ENCODE measurements at places on chromosomes 6 and 20. TPM values are rescaled to one million over a fixed set of nuclear protein-coding genes. Genes with fewer than 3 reads are reported as not detected.

The ELOVL2 gene
- 12.8 TPM for total RNA-seq

The ULBP1 gene
- 0.43 TPM for total RNA-seq

The ADTRP gene
- 1.5 TPM for total RNA-seq

The C6orf52 gene
- total RNA-seq, result not detected

The FERMT1 gene
- total RNA-seq, result 0.39 TPM

The MAP3K5 gene
- total RNA-seq, result 7.8 TPM

The NEU1 gene
- 34.7 TPM for total RNA-seq

The KCNK5 gene
- 8.3 TPM for total RNA-seq

DNA sequence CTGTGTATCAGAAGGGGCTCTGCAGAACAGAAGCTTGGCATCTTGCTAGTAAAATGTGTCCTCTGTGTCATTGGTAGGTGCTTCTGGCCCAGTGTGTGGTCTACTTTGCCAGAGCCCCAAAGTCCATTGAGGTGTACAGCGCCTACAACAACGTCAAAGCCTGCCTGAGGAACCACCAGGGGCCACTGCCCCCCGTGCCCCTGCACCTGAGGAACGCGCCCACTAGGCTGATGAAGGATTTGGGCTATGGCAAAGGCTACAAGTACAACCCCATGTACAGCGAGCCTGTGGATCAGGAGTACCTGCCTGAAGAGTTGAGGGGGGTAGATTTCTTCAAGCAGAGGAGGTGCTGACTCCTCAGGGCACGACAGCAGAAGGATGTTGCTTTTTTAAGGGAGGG is 19.7 kb downstream of the WRNIP1 start:
- H3K4me1 ChIP-seq, result no peaks in the 10 kb centered on the region
- peaks cover 4% of the 10 kb centered on the region for H3K36me3 ChIP-seq
- no peak for DNase-seq
- no peak overlapping the region for H3K27ac ChIP-seq
- H3K27me3 ChIP-seq, result no peaks in the 10 kb centered on the region

DNA sequence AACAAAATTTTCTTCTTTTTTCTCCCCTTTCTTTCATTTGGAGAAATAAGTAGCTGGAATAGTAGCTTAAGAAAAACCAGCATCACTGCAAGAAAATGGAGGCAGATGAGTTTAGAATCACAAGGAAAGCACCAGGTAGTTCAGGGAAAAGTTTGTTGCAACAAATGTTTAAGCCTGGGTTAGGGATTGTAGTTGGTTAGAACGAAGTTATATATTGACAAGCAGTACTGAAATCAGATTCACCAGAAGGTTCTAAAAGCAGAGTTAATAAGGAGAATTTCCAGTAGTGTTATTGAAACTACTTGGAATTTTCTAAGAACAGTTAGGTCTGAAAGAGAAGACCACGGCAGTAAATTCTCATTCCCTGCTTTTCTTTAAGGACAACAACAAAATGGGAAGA is 70.2 kb downstream of the BMP2 start:
- no peaks in the 10 kb centered on the region for H3K4me1 ChIP-seq
- H3K27ac ChIP-seq, result no peak overlapping the region
- DNase-seq, result no peak
- H3K4me3 ChIP-seq, result no peak overlapping the region

DNA sequence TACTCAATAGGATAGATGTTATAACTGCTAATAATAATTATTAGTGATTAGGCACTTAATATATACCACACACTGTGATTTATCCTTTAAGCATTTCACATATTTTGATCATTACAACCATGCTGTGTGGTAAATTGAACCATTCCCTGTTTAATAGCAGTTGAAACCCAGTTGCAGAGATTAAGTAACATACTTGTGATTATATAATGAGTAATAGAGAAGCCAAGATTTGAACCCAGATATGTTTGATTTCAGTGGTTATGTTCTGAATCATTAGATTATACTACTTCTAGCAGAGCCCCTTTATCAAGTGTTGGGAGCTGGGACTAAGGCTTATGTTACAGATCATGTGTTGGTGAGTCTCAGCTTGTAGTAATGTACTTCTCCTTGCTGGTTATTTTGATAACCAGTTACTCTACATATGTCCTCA is 44.1 kb downstream of the STK4 start:
- no peaks in the 10 kb centered on the region for H3K27me3 ChIP-seq
- no peaks in the 10 kb centered on the region for H3K36me3 ChIP-seq
- peaks cover 5% of the 10 kb centered on the region for H3K4me1 ChIP-seq
- DNase-seq, result no peak
- H3K27ac ChIP-seq, result no peak overlapping the region

GRCh38 chr6:17820055-17820454 is 113.3 kb upstream of the NUP153 start:
- H3K27me3 ChIP-seq, result no peaks in the 10 kb centered on the region
- no peak for DNase-seq
- no peaks in the 10 kb centered on the region for H3K36me3 ChIP-seq

DNA sequence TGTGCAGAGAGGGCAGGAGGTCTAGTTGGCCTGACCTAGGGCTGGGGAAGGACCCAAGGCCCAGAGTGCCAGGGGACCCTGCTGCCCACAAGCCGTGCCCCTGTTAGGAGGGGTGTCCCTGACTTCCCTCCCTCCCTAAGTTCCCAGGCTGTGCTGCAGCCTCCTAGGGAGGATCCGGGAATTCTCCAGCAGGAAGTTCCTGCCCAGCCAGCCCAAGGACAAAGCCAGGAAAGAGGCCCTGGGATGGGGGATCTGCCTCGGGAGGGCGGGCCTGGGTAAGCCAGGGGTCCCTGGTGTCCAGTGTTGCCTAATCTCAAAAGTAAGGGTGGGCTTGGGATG is 9.3 kb upstream of the BAK1 start:
- H3K4me3 ChIP-seq, result no peak overlapping the region
- no peak overlapping the region for H3K27ac ChIP-seq
- H3K36me3 ChIP-seq, result no peaks in the 10 kb centered on the region

- H3K4me3 ChIP-seq, result no peak overlapping the region
- H3K36me3 ChIP-seq, result peaks cover 27% of the 10 kb centered on the region
- peak overlapping the region; percentile 6 for H3K27ac ChIP-seq
- peak; percentile 58 for DNase-seq
- H3K27me3 ChIP-seq, result no peaks in the 10 kb centered on the region
- H3K4me1 ChIP-seq, result no peaks in the 10 kb centered on the region
These were observed 41.8 kb downstream of the DSTN start for GRCh38 chr20:17611540-17612286.

DNA sequence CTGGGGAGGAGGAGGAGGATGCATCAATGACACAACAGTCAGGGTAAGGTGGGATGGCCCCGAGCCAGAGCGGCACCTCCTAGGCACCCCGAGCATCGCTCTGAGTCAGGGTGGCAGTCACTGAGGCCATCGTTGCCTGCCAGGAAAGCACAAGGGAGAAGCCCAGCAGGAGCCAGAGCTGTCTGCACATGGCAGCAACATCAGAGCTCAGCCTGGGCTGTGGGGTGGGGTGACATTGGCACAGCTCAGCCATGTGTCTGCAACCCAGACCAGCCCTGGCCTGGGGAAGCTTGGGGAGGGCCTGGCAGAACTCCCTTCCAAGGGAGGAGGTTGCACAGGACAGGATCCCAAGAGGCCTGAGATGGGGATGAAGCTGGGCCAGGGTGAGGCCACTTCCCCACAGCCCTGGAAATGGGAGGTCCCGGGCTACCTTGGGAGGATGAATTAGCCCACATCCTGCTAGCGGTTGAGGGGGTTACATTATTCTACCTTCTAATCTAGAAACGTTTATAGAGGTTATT is 255.6 kb downstream of the MAFB start:
- H3K4me3 ChIP-seq, result no peak overlapping the region
- no peaks in the 10 kb centered on the region for H3K4me1 ChIP-seq
- no peak for DNase-seq
- H3K27me3 ChIP-seq, result no peaks in the 10 kb centered on the region
- no peaks in the 10 kb centered on the region for H3K36me3 ChIP-seq
- no peak overlapping the region for H3K27ac ChIP-seq

GRCh38 chr6:44076356-44077213 is 50.7 kb downstream of the MRPL14 start:
- no peaks in the 10 kb centered on the region for H3K36me3 ChIP-seq
- no peaks in the 10 kb centered on the region for H3K27me3 ChIP-seq
- H3K27ac ChIP-seq, result no peak overlapping the region
- H3K4me1 ChIP-seq, result no peaks in the 10 kb centered on the region
- H3K4me3 ChIP-seq, result no peak overlapping the region

- no peaks in the 10 kb centered on the region for H3K4me1 ChIP-seq
- no peak overlapping the region for H3K27ac ChIP-seq
- no peak overlapping the region for H3K4me3 ChIP-seq
- no peaks in the 10 kb centered on the region for H3K27me3 ChIP-seq
- no peaks in the 10 kb centered on the region for H3K36me3 ChIP-seq
- no peak for DNase-seq
These were observed 12.2 kb downstream of the RBM24 start for GRCh38 chr6:17293395-17293794.

GRCh38 chr6:82068721-82069120 is 178.8 kb downstream of the IBTK start:
- no peaks in the 10 kb centered on the region for H3K36me3 ChIP-seq
- H3K27ac ChIP-seq, result no peak overlapping the region
- DNase-seq, result no peak
- H3K27me3 ChIP-seq, result no peaks in the 10 kb centered on the region

- H3K36me3 ChIP-seq, result no peaks in the 10 kb centered on the region
- H3K4me3 ChIP-seq, result no peak overlapping the region
- H3K4me1 ChIP-seq, result peaks cover 57% of the 10 kb centered on the region
- no peak for DNase-seq
- H3K27ac ChIP-seq, result peak overlapping the region; percentile 9
These were observed 111.8 kb downstream of the QKI start for GRCh38 chr6:163526346-163526745.

GRCh38 chr6:153962555-153962954 is 76.5 kb upstream of the OPRM1 start:
- no peaks in the 10 kb centered on the region for H3K4me1 ChIP-seq
- no peaks in the 10 kb centered on the region for H3K36me3 ChIP-seq
- no peak for DNase-seq
- no peak overlapping the region for H3K27ac ChIP-seq
- no peaks in the 10 kb centered on the region for H3K27me3 ChIP-seq

DNA sequence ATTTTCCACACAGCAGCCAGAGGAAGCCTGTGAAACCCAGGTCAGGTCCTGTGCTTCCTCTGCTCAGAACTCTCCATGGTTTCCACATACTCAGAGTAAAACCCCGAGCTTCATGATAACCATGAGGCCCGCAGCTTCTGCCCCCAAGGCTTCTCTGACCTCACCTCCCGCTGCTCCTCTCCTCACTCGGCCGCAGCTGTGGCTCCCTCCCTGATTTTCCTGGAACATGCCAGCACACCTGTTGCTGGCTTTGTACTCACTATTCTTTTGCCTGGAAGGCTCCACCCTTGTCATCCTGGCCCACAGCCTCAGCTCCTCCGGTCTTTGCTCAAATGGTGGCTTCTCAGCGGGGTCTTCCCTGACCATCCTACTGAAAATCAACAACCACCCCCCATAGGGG is 341.7 kb downstream of the PREX1 start:
- H3K4me3 ChIP-seq, result no peak overlapping the region
- no peaks in the 10 kb centered on the region for H3K27me3 ChIP-seq
- H3K4me1 ChIP-seq, result no peaks in the 10 kb centered on the region
- H3K36me3 ChIP-seq, result no peaks in the 10 kb centered on the region

DNA sequence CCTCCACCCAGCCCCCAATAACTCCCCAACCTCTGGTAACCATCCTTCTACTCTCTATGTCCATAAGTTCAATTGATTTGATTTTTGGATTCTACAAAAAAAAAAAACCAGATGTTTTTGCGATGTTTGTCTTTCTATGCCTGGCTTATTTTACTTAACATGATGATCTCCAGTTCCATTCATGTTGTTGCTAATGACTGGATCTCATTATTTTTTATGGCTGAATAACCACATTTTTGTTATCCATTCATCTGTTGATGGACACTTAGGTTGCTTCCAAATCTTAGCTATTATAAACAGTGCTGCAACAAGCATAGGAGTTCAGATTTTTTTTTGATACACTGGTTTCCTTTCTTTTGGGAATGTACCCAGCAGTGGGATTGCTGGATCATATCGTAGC is 98.8 kb downstream of the LYRM2 start:
- H3K27me3 ChIP-seq, result no peaks in the 10 kb centered on the region
- H3K4me1 ChIP-seq, result no peaks in the 10 kb centered on the region
- H3K36me3 ChIP-seq, result no peaks in the 10 kb centered on the region
- no peak overlapping the region for H3K4me3 ChIP-seq

GRCh38 chr6:103675807-103676406 is 1183.8 kb downstream of the HACE1 start:
- H3K4me1 ChIP-seq, result no peaks in the 10 kb centered on the region
- no peak for DNase-seq
- H3K27ac ChIP-seq, result no peak overlapping the region
- H3K27me3 ChIP-seq, result no peaks in the 10 kb centered on the region
- H3K4me3 ChIP-seq, result no peak overlapping the region

DNA sequence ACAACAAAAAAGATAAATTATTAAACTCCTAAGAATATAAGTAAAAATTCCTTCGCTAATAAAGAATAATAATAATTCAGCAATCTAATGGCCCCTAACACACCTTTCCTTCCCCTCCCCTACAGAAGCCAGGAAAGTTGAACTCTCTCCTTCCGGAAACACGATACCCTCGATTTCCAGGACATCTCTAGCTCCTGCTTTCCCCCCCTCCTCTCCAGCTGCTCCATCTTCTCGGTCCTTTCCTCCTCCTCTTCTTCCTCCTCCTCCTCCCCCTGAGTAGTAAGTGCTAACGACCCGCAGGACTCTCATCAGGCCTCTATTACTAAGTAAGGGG is 603 bp downstream of the TASP1 start:
- DNase-seq, result no peak
- H3K27ac ChIP-seq, result peak overlapping the region; percentile 45
- H3K36me3 ChIP-seq, result no peaks in the 10 kb centered on the region
- peak overlapping the region; percentile 98 for H3K4me3 ChIP-seq

GRCh38 chr20:8523684-8524083 is 391.6 kb downstream of the PLCB1 start:
- no peak overlapping the region for H3K4me3 ChIP-seq
- H3K4me1 ChIP-seq, result no peaks in the 10 kb centered on the region
- H3K27ac ChIP-seq, result no peak overlapping the region
- no peaks in the 10 kb centered on the region for H3K27me3 ChIP-seq

GRCh38 chr20:24100370-24101011 is 111.9 kb upstream of the GGTLC1 start:
- no peak for DNase-seq
- no peak overlapping the region for H3K27ac ChIP-seq
- no peaks in the 10 kb centered on the region for H3K27me3 ChIP-seq
- no peak overlapping the region for H3K4me3 ChIP-seq
- no peaks in the 10 kb centered on the region for H3K36me3 ChIP-seq

- H3K4me1 ChIP-seq, result peaks cover 23% of the 10 kb centered on the region
- no peaks in the 10 kb centered on the region for H3K27me3 ChIP-seq
- H3K27ac ChIP-seq, result no peak overlapping the region
- H3K36me3 ChIP-seq, result no peaks in the 10 kb centered on the region
- DNase-seq, result no peak
These were observed 25.7 kb downstream of the HIVEP1 start for GRCh38 chr6:12037798-12038197.

DNA sequence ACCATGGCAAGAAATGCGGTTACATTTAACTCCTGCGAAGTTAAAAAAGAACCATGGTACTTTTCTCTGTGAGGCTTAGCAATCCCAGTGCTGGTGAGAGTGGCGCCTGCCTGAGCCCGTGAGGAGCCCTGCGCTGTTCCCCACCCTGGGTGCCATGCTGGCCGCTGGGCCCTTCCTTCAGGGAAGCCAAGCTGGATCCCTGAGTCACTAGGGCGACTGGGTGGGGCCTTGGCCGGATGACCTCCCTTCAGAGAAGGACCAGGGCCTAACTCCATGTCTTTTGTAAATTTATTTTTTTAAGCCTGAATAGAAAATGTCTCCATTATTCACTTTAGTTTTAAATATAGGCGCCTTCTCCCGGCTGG is 209.1 kb downstream of the ERMARD start:
- DNase-seq, result no peak
- H3K4me1 ChIP-seq, result no peaks in the 10 kb centered on the region
- no peak overlapping the region for H3K27ac ChIP-seq
- no peak overlapping the region for H3K4me3 ChIP-seq
- H3K36me3 ChIP-seq, result no peaks in the 10 kb centered on the region
